HFFc6 (cell line): ENCODE measurements at places on chromosomes 12 and 14. TPM values are rescaled to one million over a fixed set of nuclear protein-coding genes. Genes with fewer than 3 reads are reported as not detected.

Gene KRT85
- total RNA-seq, result not detected in 3 replicates

Gene LTB4R
- 2.2 to 3.1 TPM (median 2.6 TPM) in 3 replicates for total RNA-seq

Gene SOX5
- total RNA-seq, result not detected in 2 replicates

Gene RFX4
- total RNA-seq, result not detected in 3 replicates

Gene GPRC5A
- 214 to 309 TPM (median 221 TPM) in 3 replicates for total RNA-seq

Gene SMIM41
- total RNA-seq, result 0.13 TPM in 1 of 3 replicates, not detected in the others

Gene ZFYVE21
- total RNA-seq, result 41.8 to 53.5 TPM (median 48.4 TPM) in 3 replicates

Gene C14orf180
- total RNA-seq, result not detected in 3 replicates

Gene ALDH2
- total RNA-seq, result 15.7 to 41.6 TPM (median 40.8 TPM) in 3 replicates

Gene CLEC9A
- total RNA-seq, result not detected in 3 replicates

DNA sequence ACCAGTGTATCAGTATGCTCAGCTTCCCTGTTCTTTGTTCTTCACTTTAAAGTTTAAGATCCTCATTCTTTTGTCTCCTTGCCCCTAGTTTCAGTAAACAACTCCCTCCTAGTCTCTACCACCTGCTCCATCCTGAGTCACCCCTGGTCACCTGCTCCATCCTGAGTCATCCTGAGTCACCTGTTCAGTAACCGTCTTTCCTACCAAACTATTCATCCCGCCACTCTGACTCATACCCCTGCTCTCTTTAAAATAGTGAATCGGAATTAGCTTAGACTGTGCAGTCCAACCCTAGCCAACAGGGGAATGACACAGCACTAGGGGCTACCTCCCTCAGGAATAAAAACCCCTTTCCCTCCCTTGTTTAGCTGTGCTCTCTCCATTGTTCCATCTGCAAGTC, 888.1 kb upstream of the MDGA2 start:
- no peaks in the 10 kb centered on the region for H3K27me3 ChIP-seq
- DNase-seq, result no peak

- no peak overlapping the region for H3K4me3 ChIP-seq
- H3K27me3 ChIP-seq, result peaks cover 16% of the 10 kb centered on the region
- H3K36me3 ChIP-seq, result no peaks in the 10 kb centered on the region
- no peak for DNase-seq
- no peaks in the 10 kb centered on the region for H3K4me1 ChIP-seq
- H3K27ac ChIP-seq, result no peak overlapping the region
Measured at GRCh38 chr12:12599750-12600643, 11.7 kb upstream of the CREBL2 start.

DNA sequence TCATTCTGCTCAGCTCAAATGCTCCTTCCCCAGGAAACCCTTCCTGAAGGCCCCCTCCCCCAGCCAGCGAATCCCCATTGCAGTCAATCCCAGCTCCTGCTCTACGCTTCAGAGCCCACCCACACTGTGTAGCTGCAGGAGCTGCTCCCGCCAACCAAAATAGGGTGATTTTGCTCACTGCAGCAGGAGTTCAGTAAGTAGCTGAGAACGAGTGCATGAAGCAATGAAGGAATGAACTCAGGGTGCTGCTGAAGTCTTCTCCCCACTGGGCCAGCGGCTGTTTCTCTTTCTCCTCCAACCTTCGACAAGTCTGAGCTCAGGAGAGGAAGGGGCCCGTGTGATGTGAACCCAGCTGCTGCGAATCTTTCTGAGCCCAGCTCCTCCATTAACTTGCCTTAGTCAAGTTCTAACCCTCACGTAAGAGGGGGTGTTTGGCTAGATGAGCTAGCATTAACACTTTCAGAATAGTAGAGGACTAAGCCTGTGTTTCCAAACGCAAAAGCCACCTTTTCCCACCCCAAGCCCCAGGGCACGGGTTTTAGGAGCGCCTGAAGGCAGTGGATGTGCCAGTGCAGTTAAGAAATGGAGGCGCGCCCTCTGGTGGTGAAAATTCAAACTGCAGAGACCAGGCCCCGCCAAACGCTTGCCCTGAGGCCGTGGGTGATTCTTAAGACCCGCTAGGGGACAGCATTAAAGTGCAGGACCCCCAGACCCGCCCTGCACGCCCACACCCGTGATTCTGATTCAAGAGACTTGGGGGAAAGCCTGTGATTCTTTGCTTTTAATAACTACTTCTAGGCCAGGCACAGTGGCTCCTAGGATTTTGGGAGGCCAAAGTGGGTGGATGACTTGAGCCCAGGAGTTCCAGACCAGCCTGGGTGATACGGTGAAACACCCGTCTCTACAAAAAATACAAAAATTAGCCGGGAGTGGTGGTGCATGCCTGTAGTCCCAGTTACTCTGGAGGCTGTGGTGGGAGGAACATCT, 11.9 kb upstream of the SERPINA4 start:
- DNase-seq, result no peak
- no peak overlapping the region for H3K4me3 ChIP-seq
- H3K27ac ChIP-seq, result no peak overlapping the region
- peaks cover 1% of the 10 kb centered on the region; the same call in 1 of the 2 replicates for H3K27me3 ChIP-seq
- H3K4me1 ChIP-seq, result no peaks in the 10 kb centered on the region

- H3K27me3 ChIP-seq, result no peaks in the 10 kb centered on the region
- peak overlapping the region; percentile 92 for H3K4me3 ChIP-seq
- H3K27ac ChIP-seq, result peak overlapping the region; percentile 72
- H3K36me3 ChIP-seq, result peaks cover 8% of the 10 kb centered on the region; the same call in 1 of the 2 replicates
- no peak for DNase-seq
Measured at GRCh38 chr12:56520506-56520905, 1.1 kb upstream of the RBMS2 start.

- H3K4me3 ChIP-seq, result no peak overlapping the region; the same call in 1 of the 2 replicates
- peaks cover 89% of the 10 kb centered on the region for H3K4me1 ChIP-seq
- peaks cover 76% of the 10 kb centered on the region for H3K36me3 ChIP-seq
Measured at GRCh38 chr12:88503281-88503703, 77.0 kb downstream of the KITLG start.

DNA sequence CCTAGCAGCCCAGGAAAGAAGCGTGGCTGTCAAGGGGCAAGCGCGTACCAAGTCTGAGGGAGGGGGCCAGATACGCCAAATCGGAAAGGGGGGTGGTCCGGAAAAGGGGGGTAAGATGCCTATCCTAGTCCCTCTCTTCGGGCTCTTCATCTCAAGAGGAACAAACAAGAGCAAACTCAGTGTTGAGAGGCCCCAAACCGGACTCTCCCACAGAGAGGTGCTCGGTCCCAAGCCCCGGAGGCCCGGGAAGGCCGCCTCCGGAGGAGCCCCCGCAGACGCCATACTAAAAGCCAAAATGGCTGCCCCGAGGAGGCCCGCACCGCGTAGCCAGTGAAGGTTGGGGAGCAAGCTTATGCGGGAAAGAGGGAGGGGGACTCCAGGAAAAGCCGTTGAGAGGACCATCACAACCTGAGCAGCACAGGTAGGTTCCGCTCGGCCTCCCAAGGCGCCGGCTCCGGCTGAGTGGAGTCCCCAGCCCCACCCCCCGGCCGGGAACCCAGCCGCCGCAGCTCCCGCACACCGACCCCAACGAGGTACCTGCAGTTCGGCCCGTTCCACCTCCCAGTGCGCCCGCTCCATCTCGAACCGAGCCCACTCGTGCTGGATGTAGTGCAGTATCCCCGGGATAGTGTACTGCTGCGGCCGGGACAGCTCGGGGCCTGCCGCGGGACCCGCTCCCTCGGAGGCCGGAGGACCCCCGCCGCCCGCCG, at the start of gene AP4S1:
AP4S1 (plus strand) TSS at position 283 of the 710 bp plus-strand sequence. CDS start 40,548 bp downstream, outside the sequence.
- H3K4me3 ChIP-seq, result peak within 1 kb of the TSS; percentile 92
- no peaks in the 10 kb centered on the region; the same call in 1 of the 2 replicates for H3K27me3 ChIP-seq
- peaks cover 20% of the 10 kb centered on the region for H3K36me3 ChIP-seq
- peak within 1 kb of the TSS; percentile 100 for H3K27ac ChIP-seq
- no peak for DNase-seq
- peaks cover 46% of the 10 kb centered on the region for H3K4me1 ChIP-seq

DNA sequence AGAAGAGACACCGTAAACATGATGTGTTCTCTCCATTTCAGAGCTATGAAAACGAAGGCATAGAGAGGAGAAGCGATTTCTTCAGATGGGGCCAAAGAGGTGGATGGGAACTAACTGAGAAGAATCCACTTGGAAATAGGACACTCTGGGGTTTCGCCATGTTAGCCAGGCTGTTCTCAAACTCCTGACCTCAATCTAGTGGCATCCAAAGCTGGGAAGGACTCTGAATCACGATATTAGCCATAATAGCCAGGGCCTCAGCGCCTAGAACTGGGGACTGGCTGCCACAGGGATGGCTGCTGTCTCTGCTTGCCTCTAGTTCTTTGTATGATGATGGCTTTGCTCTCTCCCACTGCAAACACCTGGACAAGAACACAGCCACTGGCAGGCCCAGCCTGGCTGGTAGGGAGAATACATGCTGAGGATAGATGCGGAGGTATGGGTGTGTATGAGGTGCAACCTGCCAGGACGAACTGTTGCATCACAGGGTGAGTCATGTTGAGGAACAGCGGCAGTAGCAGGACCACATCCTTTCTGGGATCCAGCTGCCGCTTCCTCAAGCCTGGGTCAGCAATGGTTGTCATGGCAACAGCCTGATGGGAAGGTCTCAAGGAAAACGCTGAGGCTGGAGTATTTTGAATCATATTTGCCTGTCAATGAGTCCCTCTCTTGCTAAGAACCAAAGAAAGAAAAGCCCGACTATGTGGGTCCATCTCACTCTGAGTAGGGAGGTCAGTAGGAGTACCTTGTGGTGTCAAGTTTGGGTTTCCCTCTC, 31.1 kb downstream of the CCDC177 start:
- H3K4me3 ChIP-seq, result no peak overlapping the region
- H3K36me3 ChIP-seq, result no peaks in the 10 kb centered on the region
- H3K27me3 ChIP-seq, result peaks cover 6% of the 10 kb centered on the region

DNA sequence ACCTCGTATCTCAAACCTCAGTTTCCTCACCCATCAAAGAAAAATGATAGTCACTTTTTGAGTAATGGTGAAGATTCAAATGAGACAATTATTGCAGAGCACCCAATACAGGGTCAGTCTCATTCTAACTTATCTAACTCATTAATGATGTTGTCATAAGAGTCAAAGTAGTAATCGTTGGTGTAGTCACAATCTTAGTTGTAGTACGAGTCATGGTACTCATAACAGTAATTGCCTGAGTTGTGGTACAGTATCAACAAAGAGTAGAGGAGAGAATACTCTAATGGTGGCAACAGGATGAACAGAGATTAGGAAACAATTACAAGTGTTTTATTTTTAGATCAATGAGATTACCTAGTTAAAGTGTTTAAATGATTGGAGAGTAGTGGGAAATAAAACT, 93.6 kb upstream of the TMTC2 start:
- H3K27ac ChIP-seq, result no peak overlapping the region
- H3K27me3 ChIP-seq, result no peaks in the 10 kb centered on the region
- no peak for DNase-seq
- H3K4me1 ChIP-seq, result no peaks in the 10 kb centered on the region
- no peak overlapping the region for H3K4me3 ChIP-seq

DNA sequence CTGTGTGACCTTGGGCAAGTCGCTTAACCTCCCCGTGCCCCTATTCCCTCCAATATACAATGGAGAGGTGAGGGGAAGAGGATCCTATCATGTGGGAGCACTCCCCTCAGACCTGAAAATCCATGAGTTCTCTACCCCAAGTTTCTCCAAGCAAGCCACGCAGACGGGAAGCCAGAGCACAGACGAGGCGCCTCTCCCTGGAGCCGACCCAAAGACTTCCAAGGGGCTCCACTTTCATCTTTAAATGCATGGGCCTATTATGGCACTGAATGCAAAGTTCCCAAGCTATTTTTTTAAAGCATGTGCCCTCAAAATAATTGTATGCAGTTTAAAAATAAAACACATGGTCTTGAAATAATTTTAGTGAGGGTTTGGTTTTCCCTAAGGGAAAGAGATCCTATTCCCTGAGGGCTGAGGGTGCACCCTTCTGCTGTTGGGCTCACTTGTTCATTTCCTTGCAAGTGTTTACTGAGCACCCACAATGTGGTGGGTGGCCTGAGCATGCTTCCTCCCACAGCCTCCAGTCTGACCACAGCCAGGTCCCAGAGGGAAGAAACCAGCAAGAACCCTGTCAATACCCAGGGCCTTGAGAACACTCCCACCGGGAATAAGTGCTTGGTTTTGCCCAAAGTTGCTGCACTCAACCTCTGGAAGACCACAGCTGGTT, 14.6 kb downstream of the CMKLR1 start:
- H3K36me3 ChIP-seq, result peaks cover 4% of the 10 kb centered on the region
- H3K27ac ChIP-seq, result no peak overlapping the region
- H3K4me1 ChIP-seq, result no peaks in the 10 kb centered on the region
- H3K4me3 ChIP-seq, result no peak overlapping the region
- no peak for DNase-seq

GRCh38 chr12:21773263-21773741, 1.2 kb downstream of the KCNJ8 start:
- no peak for DNase-seq
- peak overlapping the region; percentile 85 for H3K4me3 ChIP-seq
- H3K36me3 ChIP-seq, result peaks cover 18% of the 10 kb centered on the region; the same call in 1 of the 2 replicates

DNA sequence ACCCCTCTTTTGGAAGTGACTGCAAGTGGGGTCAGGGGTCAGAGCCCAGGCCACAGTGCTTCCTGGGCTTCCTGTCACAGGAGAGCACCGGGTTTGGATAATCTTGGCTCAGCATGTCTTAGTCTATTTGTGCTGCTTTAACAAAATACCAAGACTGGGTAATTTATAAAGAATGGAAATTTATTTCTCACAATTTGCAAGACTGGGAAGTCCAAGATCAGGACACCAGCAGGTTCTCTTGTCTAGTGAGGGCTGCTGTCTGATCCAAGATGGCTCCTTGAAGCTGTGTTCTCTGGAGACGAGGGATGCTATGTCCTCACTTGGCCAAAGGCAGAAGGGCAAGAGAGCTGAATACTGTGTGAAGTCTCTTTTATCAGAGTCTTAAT, 74.1 kb downstream of the RIN3 start:
- H3K4me3 ChIP-seq, result no peak overlapping the region
- peaks cover 2% of the 10 kb centered on the region; the same call in 1 of the 2 replicates for H3K27me3 ChIP-seq
- DNase-seq, result no peak
- peak overlapping the region; percentile 79 for H3K27ac ChIP-seq

DNA sequence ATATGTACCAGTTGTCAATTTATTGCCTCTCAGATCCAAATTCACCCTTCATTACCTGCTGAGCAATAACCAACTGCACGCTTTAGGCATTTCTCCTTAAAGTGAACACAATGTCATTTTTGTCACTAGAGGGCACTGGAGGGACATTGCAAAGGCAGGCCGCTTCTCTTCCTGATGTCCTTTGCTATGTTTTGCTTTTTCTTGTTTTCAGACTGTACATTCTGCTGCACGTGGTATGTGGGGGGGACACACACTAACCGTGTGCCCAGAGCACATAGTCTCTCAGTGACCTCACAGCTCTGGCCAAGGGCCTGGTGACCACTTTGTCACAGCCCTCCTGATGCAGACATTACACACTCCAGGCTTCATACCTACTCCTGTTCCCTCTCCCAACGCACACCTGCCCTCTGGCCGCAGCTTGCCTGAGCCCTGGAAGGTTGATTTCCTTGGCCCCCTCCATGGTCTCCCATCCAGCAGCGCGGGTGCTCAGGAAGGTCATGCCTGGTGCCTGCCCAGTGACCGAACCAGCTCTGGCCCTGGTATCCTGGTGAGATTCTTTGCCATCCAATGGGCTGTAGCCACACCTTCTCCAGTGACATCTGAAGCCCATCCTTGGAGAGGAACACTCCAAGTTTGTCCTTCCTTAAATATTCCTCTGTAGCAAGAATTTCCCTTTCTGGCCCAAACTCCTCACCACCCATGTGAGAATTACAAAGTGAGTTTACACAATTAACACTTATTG, 39.9 kb downstream of the MYO1H start:
- no peak overlapping the region for H3K27ac ChIP-seq
- H3K36me3 ChIP-seq, result no peaks in the 10 kb centered on the region
- H3K4me3 ChIP-seq, result no peak overlapping the region
